ENCODE measurements at places on chromosomes 13 and 19. TPM values are rescaled to one million over a fixed set of nuclear protein-coding genes. Genes with fewer than 3 reads are reported as not detected.

The KLK6 gene
- total RNA-seq, result 0.08 TPM

The MISP gene
- under 0.01 TPM for total RNA-seq

The TEX26 gene
- not detected for total RNA-seq

The USHBP1 gene
- 1.1 TPM for total RNA-seq

The SHISA7 gene
- total RNA-seq, result not detected

The CEACAM21 gene
- not detected for total RNA-seq

The PRRG2 gene
- total RNA-seq, result 0.83 TPM

The ZNF737 gene
- 7.1 TPM for total RNA-seq

The ZGLP1 gene
- 0.23 TPM for total RNA-seq

The TEX29 gene
- total RNA-seq, result 3.6 TPM

The GPR180 gene
- 4.1 TPM for total RNA-seq

The RETN gene
- not detected for total RNA-seq

The BRME1 gene
- total RNA-seq, result 0.45 TPM

The CEACAM8 gene
- total RNA-seq, result not detected

The ZNF579 gene
- total RNA-seq, result 3.3 TPM

The MIA gene
- total RNA-seq, result not detected

The KIR2DL1 gene
- not detected for total RNA-seq

The PBX4 gene
- not detected for total RNA-seq

The ZNF256 gene
- total RNA-seq, result 4.3 TPM

The CLEC17A gene
- not detected for total RNA-seq

The KLK11 gene
- total RNA-seq, result not detected

The SCN1B gene
- 24.2 TPM for total RNA-seq

The TMPRSS9 gene
- total RNA-seq, result not detected

The PSG3 gene
- not detected for total RNA-seq

The FRY gene
- 11.6 TPM for total RNA-seq

The FREM2 gene
- total RNA-seq, result not detected
